ENCODE measurements at places on chromosomes 12 and 14.

DNA sequence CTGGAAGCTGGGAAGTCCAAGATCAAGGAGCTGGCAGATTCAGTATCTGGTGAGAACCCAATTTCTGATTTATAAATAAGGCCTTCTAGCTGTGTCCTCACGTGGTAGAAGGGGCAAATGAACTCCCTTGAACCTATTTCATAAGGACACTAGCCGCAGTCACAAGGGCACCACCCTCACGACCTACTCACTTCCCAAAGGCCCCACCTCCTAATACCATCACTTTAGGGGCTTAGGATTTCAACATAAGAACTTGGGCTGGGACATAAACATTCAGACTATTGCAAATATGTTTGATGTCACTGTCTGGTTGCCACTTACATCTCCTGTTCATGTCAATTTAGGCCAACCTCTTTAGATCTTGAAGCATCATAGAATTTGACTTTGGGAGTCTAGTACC, 10.8 kb upstream of the CNIH1 start:
- no peak for DNase-seq

GRCh38 chr12:106914796-106915634, 40.7 kb upstream of the TMEM263 start:
- no peak for DNase-seq

GRCh38 chr12:92921877-92922276, 7.2 kb downstream of the EEA1 start:
- no peak for DNase-seq

- no peak for DNase-seq
These were observed 45.5 kb downstream of the ZFP36L1 start for GRCh38 chr14:68747393-68747792.
